ENCODE measurements at places on chromosomes 2 and 18.

GRCh38 chr2:99812426-99812825, 322.6 kb upstream of the REV1 start:
- no peak for DNase-seq

DNA sequence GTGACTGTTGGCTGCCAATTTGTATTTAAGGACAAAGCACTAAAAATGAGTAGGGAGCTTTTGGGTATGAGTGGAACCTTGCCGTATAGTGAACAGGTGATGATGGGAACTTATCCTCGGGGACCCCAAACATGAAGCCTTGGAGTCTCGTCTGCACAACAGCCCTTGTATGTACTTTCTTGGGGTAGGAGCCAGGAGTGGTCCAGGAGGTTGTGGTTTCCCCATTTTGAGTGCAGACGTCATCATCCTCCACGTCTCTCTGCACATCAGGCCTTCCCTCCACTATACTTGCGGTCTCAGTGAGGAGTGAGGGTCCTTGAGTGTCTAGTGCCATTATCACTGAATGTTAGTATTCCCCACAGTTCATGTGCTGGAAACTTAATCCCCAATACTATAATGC, 101.5 kb upstream of the HS6ST1 start:
- no peak for DNase-seq

GRCh38 chr2:221293949-221294742, 278.0 kb downstream of the EPHA4 start:
- no peak for DNase-seq

DNA sequence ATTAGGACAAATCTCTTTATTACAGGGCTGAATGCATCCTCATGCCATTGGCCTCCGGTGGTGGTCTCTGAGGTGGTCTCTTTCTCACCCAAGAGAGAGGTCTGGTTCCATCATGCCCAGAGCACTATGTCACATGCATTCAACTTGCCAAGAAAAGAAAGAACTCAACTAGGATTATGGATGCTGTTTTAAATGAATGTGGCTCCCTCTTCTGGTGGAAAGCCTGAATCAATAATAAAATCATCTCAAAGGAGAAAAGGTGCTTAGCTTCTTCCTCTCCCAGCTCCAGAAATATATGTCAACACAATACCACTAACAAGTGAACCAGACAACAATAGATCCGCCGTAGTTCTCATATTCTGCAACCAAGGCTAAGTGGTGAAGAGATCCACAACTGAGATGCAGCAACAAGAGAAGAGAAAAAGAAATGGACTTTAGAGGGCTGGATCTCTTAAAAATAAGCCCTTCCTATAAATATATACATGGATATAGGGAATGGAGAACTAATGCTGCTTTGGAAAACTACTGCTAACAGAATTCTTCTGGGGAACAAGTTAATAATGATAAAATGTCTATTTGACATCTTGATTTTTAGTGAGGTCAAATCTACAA, 396.8 kb downstream of the NCKAP5 start:
- DNase-seq, result no peak

- no peak for DNase-seq
Measured at GRCh38 chr2:162342841-162343240, 1.1 kb upstream of the GCA start.

GRCh38 chr2:237282568-237283128, 131.3 kb downstream of the COL6A3 start:
- DNase-seq, result no peak

DNA sequence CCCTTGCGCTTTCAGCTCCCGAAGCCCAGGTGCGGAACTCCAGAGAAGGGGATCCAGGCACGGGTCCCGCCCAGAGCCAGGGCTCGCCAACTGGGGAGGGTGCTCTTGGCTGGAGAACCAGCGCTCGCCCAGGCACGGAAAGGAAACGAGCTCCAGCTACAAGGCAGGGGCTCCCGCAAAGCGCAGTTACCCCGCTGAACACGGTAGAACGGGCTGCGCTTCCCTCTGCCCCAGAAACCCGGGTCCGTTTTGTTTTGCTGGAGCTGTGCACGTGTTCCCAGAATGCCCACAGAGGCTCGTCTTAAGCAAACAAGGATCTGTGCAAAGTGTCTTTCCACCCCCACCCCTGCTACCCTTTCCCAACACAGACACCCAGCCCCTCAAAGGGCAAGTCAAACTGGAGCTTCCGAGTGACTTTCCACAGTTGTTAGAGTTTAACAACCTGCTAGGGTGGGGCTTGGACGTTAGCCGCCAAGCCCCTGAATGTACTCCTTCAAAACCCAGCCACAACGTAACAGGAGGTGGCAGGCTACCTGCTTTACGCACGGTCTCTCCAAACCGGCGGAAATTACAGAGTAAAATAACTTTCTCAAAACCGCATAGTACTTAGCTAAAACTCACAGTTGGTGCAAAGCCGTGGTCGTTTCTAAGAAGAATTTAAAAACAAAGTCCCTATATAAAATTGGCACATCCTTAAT, 775 bp downstream of the RNF125 start:
- peak; percentile 82 for DNase-seq

GRCh38 chr2:163551616-163552373, 184.0 kb downstream of the FIGN start:
- DNase-seq, result no peak

DNA sequence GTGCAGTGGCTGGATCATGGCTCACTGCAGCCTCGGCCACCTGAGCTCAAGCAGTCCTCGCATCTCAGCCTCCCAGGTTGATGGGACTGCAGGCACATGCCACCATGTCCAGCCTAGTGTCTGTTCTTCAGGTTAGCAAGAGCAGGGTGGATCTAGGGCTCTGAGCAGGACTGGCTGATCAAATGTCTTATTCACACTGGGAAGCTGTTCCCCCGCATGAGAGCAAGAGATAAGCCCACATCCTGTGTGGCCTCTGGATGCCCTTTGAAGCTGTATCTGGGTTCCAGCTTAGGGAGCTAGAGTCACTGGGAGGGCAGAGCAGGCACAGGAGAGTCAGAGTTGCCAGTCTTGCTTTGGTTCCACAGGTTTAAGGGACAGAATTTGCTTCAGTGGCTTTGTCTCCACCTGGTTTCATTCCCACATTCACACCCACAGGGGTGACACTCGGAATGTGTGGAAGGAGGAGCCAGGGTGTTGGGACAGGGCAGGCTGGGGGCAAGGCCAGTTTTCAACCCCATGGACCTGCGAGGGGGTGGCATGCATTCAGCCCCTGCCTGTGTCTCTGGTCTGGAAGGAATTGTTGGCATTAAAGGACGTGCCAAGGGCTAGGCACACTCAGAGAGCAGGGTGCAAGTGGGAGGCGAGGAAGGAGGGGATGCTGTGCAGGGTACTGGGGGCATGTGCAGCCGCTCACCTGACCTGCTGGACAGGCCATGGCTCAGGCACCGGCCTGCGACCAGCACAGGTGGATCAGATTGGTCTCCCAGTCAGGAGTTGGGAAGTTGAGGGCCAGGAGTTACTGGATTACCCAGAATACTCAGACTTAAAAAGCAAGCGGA, 24.5 kb downstream of the PTPN18 start:
- no peak for DNase-seq

GRCh38 chr2:30670453-30670852, 136.8 kb downstream of the CAPN13 start:
- DNase-seq, result no peak
